ENCODE measurements at places on chromosomes 3 and 15.

DNA sequence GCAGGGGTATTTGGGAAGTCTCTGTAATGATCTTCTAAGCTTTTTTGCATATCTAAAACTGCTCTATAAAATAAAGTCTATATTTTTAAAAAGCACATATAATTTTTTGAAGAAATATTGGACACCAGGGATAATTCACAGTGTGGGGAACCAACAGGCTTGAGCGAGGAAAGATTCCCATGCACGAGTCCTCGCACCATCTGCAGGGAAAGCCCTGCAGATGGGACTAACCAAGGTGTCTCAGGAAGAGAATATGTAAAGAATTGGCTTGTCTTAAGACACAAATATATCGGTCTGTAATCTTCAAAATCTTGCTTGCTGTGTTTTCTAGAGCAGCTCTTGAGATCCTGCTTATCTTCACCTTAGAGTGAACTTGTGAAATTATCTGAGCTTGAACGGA lies 77.2 kb upstream of the SEMA6D start:
- no peak for DNase-seq

- no peak for DNase-seq
Measured at GRCh38 chr3:153080778-153081240, 81.2 kb upstream of the RAP2B start.

- DNase-seq: no peak
Measured at GRCh38 chr3:102661707-102662497, 227.1 kb downstream of the ZPLD1 start.

- peak; percentile 10 for DNase-seq
Measured at GRCh38 chr3:21979706-21980105, 228.7 kb upstream of the ZNF385D start.

DNA sequence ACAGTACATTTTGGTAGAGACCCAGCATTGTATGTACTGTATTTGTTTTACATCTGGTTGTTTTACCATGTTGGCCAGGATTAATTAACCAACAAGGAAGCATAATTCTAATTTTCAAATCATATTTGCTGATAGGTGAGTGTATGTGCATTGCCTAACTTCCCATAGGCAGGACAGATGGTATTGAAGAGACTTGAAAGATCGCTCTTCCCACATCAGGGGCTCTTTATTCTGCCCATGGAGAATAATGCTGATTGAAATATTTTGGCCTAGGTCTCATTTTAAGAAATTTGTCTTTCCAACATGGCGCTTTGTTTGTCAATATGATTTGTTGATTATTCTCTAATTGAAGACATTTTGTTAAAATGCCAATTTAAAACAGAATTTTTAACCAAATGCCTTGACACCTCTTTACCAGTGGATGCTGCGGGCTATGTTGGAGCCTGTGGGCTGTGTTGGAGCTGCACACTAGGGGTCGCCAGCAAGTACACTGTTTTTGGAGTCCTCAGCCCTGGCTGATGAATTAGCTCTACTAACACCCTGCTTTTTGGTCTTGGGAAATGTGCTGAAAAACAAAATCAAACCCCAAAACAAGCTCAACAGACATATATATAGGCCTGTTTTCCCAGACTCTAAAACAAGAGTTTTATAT lies 5.3 kb downstream of the P2RY12 start:
- DNase-seq: no peak

GRCh38 chr3:14869917-14870782 lies 51.4 kb downstream of the FGD5 start:
- DNase-seq: no peak

- DNase-seq: no peak
Measured at GRCh38 chr15:69467636-69468035, 15.0 kb downstream of the RPLP1 start.
